ENCODE measurements at places on chromosomes 2 and 18.

DNA sequence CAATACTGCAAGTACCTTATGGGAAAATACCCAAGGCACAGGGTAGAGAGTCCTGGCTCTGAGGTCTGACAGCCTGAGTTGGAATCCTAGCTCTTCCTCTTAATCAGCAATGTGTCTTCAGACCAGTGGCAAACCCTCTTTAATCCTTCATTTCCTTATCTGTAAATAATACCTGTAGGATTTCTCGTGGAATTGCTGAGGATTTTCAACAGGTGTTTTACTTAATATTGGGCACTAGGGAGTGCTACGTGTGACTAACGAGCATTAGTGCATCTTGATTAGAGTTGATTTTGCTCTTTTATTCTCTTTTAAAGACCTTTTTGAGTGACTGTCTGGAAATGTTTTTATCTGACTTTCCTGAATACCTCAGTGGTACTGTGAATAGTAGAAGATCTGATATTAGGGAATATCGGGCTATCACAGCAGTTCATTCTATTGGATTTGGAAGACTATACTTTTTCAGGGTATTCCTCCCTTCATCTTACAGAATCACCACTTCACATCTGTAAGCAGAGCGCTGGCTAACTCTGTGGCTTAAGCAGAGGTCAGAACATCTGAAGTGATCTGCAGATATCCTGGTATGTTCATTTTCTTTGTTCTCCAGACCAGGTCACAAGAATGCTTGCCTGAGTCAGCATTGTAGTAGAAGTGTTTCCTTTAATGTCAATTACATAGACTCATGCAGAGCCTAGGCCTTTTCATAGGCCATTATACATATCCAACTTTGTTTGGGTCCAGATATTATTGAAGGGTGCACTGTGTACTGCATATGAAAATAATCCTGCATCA is 49.1 kb downstream of the ARHGAP28 start:
- no peak for DNase-seq

GRCh38 chr2:75465317-75465984 is 95.3 kb downstream of the EVA1A start:
- no peak for DNase-seq

- DNase-seq: peak; percentile 51
Measured at GRCh38 chr2:48454504-48454903, 75.5 kb upstream of the STON1 start.

- DNase-seq: no peak
Measured at GRCh38 chr2:160392201-160392600, 101.4 kb downstream of the RBMS1 start.

GRCh38 chr2:208099682-208100470 is 24.4 kb downstream of the CRYGD start:
- DNase-seq: no peak

DNA sequence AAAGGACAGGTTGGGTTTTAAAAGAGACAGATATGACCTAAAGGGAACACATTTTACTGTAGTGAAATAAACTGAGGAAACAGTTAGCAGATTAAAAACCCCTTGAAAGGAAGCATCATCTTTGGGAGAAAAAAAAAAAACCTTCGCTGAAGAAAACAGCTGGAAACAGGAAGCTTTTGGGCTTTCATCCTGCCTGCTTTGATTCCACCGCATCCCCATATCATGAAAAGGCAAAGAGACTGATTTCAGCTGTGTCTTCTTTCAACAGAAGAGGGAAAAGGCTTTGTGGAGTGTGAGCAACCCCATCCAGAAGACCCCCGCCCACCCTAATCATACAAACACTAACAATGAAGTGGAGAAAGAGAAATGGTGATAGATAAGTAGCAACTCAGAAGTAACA is 86.4 kb downstream of the TCF4 start:
- DNase-seq: no peak

GRCh38 chr2:204947405-204947804 is 402.1 kb downstream of the PARD3B start:
- DNase-seq: no peak

DNA sequence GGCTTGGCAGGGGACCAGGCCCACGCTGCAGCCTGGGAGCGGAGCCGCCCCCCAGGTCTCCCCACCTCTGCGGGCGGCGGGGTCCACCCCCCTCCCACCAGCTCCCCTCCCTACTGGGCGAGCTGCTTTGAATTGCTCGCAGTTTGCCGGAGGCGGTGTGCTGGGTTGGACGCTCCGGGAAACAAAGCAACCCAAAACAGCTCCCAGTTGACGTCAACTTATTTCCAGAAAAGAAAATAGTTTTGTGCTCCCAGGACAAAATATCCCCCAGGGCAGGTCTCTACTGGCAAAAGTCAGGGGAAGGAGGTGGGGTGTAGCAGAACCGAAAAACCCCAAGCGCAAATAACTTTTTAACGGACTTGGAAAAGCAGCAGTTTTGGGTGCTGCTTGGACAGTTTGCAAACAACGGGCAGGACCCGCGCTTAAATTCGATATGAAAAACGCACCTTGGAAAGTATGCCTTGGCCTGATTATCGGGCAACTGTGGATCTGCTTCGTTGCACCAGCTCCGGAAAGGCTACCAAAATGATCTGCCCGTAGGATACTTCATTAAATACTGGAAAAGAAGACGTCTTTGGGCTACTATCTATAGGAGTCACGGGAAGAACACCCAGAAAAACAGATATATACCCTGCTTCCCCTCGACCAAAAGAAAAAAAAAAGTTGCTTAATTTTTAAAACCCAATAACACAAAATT is 2.8 kb upstream of the KCTD1 start:
- no peak for DNase-seq

- DNase-seq: no peak
Measured at GRCh38 chr2:102366406-102367112, 11.0 kb downstream of the IL18R1 start.

GRCh38 chr18:50658601-50659000 is 98.7 kb downstream of the MAPK4 start:
- no peak for DNase-seq
